ENCODE measurements at places on chromosomes 5 and 9.

DNA sequence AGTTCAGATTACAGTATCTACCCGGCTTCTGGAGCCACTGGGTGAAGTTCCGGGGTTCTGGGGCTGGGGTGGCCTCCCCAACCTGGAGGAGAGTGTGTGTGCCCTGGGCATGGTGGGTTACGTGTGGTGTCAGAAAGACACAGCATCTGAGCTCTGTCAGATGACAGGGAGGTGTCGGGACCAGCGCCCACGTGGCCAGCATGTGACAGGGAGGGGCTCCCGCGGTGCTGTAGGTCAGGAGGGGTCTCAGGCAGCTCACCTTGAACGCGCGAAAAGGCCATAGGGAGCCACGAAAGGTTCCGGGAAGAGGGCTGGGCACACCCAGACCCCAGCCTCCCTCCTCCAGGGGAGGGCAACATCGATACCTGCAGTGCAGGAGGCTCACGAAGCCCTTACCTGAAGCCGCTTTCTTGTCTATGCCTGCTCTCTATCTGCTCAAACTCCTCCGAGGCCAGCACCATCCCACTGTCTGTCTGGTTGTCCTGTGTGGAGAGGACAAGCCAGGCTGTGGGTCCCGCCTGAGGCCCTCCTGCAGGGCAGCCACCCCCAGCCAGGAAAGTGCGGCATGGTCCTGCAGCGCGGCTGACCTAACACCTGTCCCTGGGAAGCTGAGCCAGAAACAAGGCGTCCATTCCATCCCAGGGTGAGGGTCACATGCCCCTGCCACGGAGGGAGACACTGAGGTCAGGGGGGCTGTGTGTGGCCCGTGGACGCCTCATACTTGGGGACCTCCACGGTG lies 17.4 kb upstream of the SCGB3A1 start:
- DNase-seq = no peak

DNA sequence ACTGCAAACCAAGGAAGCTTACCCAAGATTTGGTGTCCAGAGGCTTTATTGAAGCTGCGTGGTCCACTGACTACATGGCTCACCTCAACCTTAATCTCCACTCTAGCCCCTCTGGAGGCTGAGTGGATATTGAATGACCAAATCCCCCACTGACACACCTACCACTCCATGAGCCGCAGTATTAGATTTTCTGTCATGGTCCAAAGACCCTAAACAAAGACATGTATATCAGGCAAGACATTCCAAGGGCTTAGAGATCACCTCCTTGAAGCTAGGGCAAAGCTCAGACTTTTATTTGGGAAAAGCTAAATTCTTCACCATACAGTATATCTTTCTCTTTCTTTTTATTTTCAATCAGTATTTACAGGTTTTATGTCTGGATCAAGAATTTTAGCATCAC lies 346.2 kb upstream of the CTNND2 start:
- no peak for DNase-seq

GRCh38 chr9:92730897-92731296 lies 33.7 kb downstream of the BICD2 start:
- DNase-seq = no peak

DNA sequence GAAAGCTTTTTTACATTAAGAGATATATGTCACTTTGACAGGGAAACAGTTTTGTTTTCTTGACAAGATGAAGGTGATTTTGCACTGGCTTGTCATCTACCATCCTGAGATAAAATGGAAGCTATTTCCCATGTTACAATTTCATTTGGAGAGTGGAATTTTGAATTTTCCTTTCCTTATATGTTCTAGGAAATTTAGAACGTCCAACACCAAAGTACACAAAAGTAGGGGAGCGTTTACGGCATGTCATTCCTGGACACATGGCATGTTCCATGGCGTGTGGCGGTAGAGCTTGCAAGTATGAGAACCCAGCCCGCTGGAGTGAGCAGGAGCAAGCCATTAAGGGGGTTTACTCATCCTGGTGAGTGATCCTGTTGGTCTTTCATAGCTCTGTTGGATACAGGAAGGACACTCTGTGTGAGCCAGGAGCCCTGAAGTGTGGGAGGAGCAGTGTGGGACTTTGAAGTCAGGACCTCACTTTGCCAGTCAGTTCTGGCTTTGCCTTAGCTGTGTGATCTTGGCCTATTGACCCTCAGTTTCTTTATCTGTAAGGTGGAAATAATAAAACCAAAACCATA lies 887 bp downstream of the PTPDC1 start:
- DNase-seq = no peak

DNA sequence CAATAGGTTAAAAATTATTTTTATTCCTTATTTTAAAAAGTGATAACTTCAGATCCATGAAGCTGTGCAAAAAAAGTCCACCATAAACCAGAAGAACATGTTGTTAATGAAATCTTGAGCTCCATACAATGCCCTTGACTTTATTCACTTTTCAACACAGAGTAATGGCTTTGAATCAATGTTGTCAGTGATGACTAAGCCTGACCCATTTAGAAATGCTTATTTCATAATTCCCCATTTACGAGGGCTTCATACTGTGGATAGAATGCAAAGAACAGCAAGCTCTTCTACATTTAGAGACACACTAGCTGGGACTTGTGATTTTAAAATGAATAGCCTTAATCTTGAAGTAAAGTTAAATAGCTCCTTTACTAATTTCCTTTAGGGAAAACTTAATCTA lies 25.7 kb upstream of the IL9 start:
- no peak for DNase-seq

- DNase-seq = no peak
These were observed 76.2 kb upstream of the TBC1D2 start for GRCh38 chr9:98331536-98332259.

DNA sequence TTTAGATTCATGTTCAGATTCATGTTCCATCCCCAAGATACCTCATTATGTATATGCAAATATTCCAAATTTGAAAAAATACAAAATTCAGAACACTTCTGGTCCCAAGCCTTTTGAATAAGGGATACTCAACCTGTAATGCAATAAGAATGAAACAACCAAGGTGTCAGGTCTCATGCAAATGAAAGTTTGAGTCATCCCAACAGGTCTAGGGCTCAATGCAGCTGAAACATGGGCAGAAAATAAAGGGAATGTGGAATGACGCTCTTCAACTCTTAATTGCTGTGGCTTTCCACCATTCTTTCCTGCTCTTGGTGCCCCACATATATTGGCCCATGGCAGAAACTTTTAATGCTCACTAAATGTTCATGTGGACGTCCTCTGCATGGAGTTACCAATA lies 107.3 kb upstream of the DAPK1 start:
- no peak for DNase-seq

DNA sequence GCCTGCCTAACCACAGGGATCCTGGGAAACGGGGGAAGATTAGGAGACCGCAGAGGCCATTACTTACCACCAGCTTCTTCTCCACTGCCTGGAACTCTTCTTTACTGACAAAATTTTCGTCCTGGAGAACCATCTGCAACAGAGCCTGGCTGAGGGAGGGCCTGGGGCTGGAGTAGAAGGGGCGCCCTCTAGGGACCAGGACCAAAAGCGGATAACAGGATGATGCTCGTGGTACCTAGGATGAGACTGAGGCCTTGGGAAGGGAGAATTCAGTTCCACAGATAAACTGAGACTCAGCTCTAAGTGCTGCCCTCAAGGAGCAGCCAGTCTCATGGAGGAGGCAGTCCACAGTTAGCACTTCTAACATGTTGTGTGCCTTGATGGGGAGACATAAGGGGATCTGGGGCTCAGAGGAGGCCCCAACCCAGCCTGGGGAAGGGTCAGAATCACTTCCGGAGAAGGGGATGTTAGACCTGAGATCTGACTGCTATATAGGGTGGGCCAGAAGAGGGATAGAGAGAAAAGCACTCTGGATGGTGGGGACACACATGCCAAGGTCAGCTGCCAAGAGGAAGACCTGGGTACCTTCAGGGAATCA lies 1.2 kb downstream of the SPATA24 start:
- no peak for DNase-seq

DNA sequence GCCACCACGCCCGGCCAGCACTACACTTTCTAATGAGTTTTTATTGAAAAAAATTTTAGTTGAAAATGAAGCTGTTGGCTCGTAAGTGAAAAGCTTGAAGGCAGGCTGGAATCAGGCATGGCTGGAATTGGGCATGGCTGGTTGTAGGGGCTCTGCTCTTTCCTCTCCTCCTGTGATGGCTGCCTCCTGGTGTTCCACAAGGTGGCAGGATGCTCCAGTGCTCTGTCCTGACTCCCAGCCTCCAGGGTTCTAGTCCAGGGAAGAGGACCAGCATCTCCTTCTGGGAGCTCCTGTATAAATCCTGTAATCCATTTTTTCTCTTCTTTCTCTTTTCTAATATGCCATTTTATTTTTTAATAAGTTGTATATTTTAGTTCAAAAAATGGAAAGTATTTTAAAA lies 57.2 kb upstream of the DHFR start:
- DNase-seq = no peak

DNA sequence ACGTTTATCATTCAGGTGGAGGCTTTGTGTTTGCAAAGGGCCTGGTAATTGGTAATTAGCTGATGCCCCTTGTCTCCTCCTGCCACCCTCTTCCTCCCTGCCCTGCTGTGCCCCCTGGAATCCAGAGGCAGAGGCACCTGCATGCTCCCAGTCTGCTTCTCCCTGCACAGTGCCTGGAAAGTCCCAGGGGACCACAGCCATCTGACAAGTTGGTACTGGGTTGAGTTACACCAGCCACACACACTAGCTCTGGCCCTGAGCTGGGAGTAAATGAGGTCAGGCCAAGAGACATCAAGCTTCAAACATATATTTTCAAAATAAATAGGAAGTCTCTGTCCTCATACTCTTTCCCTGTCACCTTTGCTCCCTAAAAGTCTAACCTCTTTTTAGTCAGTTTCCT lies 56.3 kb downstream of the INSYN2B start:
- no peak for DNase-seq

DNA sequence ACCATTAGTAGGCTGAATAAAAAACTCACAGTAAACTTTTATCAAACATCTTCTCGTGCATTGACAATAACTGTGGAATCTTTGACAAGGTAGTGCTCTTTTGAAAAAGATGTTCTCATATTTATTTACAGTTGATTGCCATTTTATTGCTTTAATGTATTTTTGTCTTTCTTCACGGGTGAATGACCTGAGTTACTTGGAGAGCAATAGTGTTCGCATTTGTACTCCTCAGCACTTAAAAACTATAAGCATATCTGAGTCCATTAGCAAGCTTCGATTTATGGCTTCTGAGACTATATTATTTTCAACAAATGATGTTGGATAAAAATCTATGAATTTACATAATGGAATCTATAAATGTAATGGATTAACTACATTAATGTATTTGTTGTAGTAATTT lies 1012.3 kb downstream of the CDH9 start:
- no peak for DNase-seq

DNA sequence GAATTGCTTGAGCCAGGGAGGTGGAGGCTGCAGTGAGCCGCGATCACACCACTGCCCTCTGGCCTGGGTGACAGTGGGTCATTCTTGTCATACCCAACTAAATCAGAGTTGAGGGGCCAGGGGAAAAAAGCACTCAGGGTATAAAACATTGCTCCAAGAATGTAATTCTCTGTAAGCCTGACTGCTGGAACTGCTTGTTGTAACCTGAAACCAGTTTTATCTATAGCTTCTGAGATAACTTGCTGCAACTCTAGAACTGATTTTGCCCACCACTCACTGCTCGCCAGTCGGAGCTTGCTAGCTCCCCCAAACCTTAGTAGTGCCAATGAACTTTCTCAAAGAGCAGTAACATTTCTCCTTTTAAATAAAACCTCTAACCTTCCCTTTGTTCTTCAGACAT lies 9.6 kb upstream of the MSH3 start:
- no peak for DNase-seq

- DNase-seq = no peak
These were observed 6.0 kb downstream of the NR3C1 start for GRCh38 chr5:143397302-143398052.

- DNase-seq = no peak
These were observed 124.8 kb downstream of the RANBP17 start for GRCh38 chr5:170986598-170986997.

DNA sequence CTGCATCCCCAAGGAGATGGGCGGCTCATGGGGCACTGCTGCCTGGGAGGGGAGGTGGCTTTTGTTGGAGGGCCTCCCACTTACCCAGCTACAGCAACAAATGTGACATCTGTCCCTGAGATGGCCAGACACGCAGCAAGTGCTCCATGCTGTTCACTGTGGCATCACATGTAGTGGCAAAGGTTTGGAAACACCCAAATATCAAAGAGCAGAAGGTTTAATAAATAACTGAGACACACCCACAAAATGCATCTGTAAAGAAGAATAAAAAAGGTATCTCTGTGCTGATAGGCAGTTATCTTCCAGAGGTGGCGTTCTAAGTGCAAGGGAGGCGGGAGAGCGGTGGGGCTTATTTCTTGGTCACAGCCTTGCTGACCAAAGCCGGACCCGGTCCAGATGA lies 23.3 kb upstream of the CLPTM1L start:
- no peak for DNase-seq

DNA sequence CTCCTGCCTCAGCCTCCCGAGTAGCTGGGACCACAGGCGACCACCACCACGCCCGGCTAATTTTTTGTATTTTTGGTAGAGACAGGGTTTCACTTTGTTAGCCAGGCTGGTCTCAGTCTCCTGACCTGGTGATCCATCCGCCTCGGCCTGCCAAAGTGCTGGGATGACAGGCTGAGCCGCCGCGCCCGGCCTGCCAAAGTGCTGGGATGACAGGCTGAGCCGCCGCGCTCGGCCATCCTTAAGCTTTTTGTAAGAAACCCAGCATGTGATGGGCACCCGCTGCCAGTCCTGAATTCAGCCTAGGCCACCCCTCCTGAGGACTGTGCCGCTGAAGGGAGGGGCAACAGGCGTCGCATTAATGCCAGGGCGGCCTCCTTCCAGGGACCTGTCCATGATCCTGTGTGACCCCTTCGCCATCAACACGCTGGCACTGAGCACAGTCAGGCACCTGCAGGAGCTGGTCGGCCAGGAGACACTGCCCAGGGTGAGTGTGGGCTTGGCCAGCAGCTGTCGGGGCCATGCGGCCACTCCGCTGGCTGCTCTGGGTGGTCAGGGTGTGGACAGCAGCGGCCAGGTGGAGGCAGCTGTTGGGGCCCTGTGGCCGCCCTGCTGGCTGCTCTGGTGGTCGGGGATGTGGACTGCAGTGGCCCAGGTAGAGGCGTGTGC lies 10.5 kb downstream of the NELFB start:
- DNase-seq = no peak

GRCh38 chr5:122844910-122845228 lies 544 bp upstream of the SNX24 start:
- no peak for DNase-seq

DNA sequence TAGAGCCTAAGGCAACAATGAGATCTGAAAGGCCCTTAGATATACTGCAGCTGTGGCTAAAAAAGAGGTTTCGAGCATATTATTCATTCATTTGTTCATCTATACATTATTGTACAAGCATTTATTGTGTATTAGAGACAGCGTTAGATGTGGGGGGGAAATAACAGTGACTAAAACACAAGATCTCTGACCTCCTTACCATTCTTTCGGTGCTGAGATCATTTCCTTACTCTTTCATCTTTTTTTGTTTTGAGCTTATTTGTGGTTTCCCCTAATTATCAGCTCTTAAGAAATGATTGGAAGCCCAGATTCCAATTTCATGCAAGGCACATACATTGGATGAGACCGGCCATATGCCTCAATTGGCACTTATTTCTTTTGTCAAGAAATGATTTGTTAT lies 113.2 kb downstream of the SEC61B start:
- DNase-seq = no peak

GRCh38 chr9:37353791-37354190 lies 68.7 kb upstream of the GRHPR start:
- no peak for DNase-seq
